Keratinocyte (primary cell): ENCODE measurements at places on chromosomes 5 and 9. TPM values are rescaled to one million over a fixed set of nuclear protein-coding genes. Genes with fewer than 3 reads are reported as not detected.

DNA sequence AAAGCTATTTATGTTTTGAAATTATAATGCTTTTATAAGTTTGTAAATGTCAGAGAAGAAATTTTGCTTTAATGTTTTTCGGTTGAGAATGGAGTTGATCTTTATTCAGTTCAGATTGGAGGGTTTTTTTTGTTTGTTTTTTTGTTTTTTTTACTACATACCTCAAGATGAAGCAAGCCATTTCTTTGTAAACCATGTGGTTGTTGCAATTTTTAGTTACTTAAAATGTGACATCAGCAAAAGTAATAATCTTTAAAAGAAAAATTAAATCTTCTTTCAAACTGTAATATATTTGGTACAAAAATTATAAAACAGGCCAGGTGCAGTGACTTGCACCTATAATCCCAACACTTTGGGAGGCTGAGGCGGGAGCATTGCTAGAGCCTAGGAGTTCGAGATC, 102.6 kb downstream of the CDC42SE2 start:
- no peak for DNase-seq

- DNase-seq, result no peak
Measured at GRCh38 chr9:69202556-69202955, 28.5 kb downstream of the TJP2 start.

DNA sequence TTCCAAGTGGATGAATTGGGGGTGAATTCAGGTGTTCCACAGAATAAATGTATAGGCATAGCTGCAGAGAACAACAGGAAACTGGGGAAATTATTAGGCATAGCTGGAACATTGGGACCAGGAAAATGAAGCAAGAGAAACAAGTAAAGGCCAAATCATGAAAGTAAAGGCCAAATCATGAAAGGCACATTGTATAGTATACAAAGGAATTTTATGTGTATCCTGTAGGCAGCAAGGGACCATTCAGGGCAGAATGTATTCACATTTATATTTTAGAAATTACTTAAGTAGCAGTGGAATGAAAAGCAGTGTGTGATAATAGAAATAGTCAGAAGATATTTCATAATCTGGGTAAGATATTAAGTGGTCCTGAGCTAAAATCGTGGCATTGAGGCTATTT, 127.3 kb upstream of the GRHPR start:
- no peak for DNase-seq

- no peak for DNase-seq
Measured at GRCh38 chr9:97853844-97854695, 1.0 kb downstream of the FOXE1 start.

DNA sequence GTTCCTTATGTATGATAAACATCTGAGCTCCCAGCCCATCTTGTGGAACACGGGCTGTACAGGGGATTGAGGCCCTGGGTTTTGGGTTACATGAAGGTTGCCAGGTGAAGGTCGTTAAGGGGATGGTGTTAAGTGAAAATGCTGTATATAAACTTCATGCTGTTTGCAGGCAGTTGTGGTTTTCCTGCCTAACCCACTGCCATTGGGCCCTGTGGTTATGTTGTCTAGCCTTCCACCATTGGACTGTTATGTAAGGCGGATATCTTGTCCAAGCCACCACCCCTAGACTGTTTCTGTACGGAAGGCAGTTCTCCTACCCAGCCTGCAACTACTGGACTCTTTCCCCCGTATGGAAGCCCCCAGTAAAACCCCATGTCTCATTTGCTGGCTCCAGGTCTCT, 246.1 kb downstream of the KIF4B start:
- DNase-seq, result no peak

DNA sequence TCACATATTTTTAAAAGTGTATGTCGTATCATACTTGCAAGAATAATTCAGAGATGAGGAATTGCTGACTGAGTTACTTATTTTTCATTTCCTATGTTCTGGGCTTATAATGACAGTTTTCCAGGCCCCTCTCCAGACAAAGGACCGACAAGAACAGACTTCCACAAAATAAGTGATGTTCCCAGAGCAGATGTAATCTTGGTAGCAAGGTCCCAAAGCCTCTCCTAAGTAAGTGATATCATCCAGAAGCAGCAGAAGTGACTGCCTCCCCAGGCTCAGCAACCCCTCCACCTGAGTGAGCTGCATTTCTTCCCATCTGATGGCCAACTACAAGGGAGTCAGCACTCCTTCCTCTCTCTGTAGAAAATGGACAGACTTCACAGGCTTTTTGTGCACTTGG, 57.1 kb downstream of the SEMA6A start:
- DNase-seq, result no peak

SSNA1 gene
- polyA plus RNA-seq, result 45.3 to 63.2 TPM (median 56.7 TPM) in 3 replicates

ABO gene
- not detected in 3 replicates for polyA plus RNA-seq

C9 gene
- 0.04 TPM in 1 of 3 replicates, not detected in the others for polyA plus RNA-seq

TAF11L5 gene
- polyA plus RNA-seq, result not detected in 3 replicates

SPATA31A3 gene
- not detected in 3 replicates for polyA plus RNA-seq

IL5 gene
- polyA plus RNA-seq, result not detected in 3 replicates
